ENCODE measurements at places on chromosomes 2 and 18. TPM values are rescaled to one million over a fixed set of nuclear protein-coding genes. Genes with fewer than 3 reads are reported as not detected.

DNA sequence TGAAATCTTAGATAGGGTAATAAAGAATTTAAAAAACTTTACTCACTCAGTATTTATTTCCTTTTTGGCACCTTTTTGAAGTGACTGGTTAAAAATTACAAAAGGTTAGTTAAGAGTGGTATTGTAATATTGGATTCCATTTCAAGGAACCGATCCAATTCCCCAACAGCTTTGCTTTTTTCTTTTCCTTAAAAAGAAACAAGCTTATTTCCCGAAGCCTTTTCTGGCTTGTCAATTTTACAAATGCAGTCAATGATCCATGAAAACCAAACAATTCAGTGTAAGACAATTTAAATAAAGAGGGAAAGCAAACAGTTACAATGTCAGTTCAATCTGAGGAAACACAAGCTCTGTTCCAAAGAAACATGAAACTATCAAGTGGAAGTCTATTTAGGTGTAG is 200.2 kb downstream of the RIT2 start:
- no peak for DNase-seq

DNA sequence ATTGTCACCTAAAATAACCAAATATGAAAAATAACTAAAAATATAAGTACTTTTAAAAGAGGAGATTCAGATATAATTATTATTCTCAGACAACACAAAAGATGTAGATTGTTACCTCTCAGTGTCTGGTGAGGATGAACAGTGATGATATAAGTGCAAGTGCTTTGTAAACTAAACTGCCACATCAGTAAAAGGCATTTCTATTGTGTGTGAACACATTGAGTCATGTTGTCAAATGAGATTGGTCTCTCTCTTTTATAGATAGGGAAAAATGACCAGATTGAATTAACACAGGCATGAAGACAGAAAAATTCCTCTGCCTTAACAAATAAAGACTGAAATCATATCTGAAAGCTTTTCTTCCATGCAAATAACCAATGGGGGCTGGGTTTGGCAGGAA is 182.4 kb upstream of the TMEFF2 start:
- DNase-seq: no peak

DNA sequence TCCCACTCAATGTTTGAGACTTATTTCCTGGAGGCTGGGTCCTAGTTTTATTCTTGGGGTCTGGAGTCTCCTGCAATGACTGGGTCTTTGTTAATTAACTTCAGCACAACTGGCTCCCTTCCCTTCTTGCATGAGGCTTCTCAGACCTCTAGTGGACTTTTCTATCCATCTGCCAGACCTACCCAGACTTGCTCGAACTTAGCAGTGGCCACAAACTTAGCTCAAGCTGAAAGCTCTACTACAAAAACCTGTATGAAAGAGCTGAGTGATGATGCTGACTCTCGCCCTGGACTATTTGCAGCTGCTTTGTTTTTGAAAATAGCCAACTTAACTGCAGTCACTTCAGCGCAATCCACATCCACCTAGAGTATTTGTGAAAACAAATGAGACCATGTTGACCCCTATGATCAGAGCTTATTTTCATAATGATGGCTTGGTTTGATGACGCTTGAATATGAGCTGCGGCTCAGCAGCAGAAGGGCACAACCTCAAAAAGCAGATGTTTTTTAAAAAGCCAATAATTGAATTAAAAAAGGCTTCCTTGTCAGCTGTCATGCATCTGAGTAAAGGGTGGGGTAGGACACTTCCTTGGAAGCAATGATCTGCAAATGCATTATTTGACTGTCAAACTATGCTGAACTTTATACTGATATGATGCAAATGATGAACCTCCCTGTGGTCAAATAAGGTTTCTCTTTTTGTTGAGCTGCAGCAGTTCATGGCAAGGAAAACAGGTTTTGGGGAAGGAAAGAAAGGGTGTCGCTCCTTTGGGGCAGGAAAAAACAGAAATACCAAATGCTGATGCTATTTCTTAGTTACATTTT is 10.6 kb upstream of the ANXA4 start:
- DNase-seq: no peak

Gene ORMDL1
- 51.6 TPM for total RNA-seq

- no peak for DNase-seq
Measured at GRCh38 chr2:71934595-71935261, 212.9 kb downstream of the CYP26B1 start.

DNA sequence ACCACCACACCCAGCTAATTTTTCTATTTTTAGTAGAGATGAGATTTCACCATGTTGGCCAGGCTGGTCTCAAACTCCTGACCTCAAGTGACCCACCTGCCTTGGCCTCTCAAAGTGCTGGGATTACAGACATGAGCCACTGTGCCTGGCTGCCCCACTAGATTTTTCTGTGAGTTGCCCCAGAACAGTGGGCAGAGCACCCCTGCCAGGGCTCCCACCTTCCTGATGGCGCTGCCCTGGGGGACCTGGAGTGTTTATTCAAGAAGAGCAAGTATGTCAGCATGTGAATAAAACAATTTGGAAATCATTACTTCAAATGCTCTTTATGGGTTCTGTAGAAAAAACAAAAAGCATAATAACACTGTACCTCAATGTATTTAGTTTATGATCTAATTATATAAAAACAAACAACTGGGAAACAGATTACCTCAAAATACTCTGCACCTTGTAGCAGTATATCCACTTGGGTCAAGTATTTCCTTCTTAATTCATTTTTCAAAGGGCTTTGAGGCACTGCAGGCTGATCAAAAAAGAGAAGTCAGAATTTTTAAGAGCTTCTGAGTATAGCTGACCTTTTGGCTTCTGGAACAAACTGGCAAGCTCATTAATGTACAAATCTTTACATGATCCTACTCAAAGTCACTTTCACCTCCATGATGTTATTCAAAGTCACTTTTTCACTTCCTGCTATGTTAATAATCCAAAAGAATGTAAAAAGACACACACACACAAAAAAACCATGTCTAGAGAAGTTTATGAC is 8.9 kb downstream of the HJURP start:
- no peak for DNase-seq

Gene CRACDL
- total RNA-seq: 0.07 TPM

- no peak for DNase-seq
Measured at GRCh38 chr2:120243211-120243610, 9.4 kb upstream of the RALB start.

GRCh38 chr2:241546771-241547498 is 11.6 kb upstream of the BOK start:
- no peak for DNase-seq

Gene SCYGR4
- total RNA-seq: not detected

- DNase-seq: no peak
Measured at GRCh38 chr2:158645299-158645698, 149.8 kb upstream of the DAPL1 start.

GRCh38 chr2:62305421-62306176 is 109.7 kb downstream of the B3GNT2 start:
- no peak for DNase-seq

Gene SLC11A1
- total RNA-seq: 0.43 TPM

GRCh38 chr2:119112770-119113488 is 45.6 kb downstream of the C1QL2 start:
- no peak for DNase-seq

- no peak for DNase-seq
Measured at GRCh38 chr2:101114815-101115214, 36.4 kb downstream of the TBC1D8 start.

DNA sequence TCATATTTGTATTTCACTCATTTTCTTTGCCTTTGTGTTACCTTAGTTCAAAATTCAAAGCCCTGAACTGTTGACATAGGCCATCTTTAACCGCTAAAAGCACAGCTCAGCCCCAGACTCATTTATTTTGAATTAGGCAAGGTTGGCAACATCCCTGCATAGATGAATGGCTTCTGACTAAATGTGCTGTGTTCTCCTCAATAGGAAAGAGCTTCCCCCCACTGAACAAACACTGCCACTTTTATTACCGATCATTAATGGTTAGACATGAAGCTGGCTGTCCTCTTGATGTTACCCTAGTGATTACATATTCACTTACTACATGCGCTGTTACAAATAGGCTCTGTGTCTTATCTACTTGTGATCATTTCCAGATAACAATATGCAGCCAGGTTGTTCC is 170.7 kb downstream of the ADCYAP1 start:
- DNase-seq: no peak

GRCh38 chr18:63264871-63265270 is 54.7 kb downstream of the BCL2 start:
- DNase-seq: no peak

- no peak for DNase-seq
Measured at GRCh38 chr2:152582081-152582480, 135.2 kb downstream of the PRPF40A start.

DNA sequence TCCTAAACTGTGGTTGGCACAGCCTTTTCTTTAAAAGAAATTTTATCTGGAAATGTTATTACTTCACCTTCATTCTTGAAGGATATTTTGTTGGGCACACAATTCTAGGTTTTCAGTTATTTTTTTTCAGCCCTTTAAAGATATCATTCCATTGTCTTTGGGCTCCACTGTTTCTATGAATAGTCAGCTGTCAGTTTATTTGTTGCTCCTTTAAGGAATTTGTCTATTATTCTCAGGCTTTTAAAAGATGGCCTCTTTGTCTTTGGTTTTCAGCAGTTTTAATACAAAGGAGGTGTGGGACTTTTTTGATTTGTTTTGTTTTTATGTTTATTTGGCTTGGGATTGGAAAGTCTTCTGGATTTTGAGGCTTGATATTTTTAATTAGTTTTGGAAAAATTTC is 61.8 kb downstream of the VAPA start:
- DNase-seq: no peak

DNA sequence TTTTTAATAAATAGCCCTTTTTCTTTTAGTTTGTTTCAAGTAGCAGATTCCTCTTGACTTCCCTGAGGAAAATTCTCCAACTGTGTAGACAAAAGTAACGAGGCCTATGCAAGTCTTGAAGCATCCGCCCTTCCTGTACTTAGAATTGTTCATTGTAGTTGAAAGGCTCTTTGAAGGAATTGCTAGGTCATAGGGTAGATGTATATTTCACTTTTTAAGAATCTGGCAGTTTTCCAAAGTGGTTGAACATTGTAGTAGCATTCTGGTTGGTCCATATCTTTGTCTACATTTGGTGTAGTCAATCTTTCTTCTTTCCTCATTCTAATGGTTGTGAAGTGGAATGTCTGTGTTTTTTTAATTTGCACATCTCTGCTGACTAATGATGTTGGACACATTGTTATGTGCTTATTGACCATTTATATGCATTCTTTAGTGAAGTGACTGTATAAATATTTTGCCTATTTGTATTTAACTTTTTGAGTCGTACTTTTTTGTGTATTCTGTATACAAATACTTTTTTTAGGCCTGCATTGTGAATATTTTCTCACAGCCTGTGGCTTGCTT is 5.6 kb upstream of the SERPINB11 start:
- no peak for DNase-seq

DNA sequence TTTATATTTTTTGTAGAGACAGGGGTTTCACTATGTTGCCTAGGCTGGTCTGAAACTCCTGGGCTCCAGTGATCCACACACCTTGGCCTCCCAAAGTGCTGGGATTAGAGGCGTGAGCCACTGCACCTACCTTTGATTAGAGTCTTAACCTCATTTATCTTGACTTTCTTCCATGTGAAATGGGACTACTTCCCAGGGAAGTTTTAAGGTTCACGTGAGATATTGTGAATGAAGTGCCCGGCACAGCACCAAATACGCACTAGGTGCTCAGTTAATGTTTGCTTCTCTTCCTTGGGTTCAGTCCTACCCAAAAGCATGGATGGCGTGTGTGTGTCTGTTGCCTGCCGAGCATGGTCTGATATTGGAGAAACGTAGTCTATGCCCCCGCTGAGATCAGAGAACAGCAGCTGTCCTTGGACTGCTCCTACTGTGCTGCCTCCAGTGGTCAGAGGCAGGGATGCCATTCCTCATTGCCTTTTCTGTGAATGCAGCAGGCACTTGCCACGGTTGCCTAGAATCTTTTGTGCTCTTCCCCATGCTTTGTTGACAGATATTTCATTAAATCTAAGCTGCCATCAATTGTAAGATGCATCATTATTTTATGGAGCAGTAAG is 12.3 kb upstream of the TFCP2L1 start:
- DNase-seq: no peak

Gene TNP1
- not detected for total RNA-seq

DNA sequence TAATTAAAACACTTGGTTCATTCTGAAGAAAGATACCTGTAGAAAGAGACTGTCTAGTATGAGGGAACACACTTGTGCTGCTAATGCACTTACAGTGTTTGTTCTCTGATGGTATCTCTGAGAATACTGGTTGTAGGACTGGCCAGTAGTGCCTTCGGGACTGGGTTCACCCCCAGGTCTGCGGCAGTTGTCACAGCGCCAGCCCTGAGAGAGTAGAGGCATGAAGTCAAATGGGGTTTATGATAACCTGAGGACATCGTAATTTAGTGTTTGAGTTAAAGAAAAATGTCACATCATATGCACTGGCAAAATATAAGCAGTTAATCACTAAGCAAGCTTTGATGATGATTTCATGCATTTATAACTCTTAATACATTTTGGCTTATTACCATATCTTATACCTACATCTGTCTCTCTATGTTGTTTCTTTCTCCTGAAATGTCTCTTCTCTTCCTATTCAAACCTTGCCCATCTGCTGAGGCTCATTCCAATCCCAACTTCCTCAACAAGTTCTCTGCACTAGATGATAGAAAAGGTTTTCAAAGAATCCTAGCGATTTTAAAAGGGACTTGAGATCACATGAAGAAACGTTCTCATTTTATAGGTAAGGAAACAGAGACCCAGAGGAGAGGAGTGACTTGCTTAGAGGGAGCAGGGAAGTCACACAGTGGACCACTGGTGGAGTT is 50.2 kb downstream of the ATIC start:
- no peak for DNase-seq

Data from H1 (cell line).